CD14-positive monocyte (primary cell): ENCODE measurements at places on chromosomes 12 and 14.

GRCh38 chr12:124077701-124078100 lies 104.7 kb downstream of the ZNF664 start:
- H3K4me3 ChIP-seq = no peak overlapping the region
- H3K4me1 ChIP-seq = no peaks in the 10 kb centered on the region
- no peak for DNase-seq

- H3K4me1 ChIP-seq = no peaks in the 10 kb centered on the region
- DNase-seq = no peak
- no peaks in the 10 kb centered on the region for H3K27me3 ChIP-seq
- H3K27ac ChIP-seq = no peak overlapping the region
- no peaks in the 10 kb centered on the region for H3K36me3 ChIP-seq
- H3K4me3 ChIP-seq = no peak overlapping the region
Measured at GRCh38 chr12:119229837-119230236, 51.1 kb downstream of the HSPB8 start.

DNA sequence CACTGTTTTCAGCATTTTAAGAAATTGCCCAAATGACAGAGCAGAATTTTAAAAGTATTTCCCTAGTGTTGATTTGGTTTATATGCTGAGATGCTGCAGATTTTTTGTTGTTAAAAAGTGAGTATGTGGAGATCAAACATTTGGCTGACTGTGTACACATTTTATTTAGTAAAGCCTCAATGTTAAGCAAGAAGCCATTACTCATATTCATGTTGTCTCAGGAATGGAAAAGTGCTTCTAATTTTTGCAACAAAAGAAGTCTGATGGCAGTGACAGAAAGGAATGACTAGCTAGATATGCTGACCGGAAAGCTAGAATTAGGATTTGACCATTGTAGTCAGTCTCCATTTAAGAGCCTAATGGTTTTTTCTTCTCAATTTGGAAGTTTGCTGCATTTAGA lies 22.5 kb downstream of the SLC38A6 start:
- H3K27ac ChIP-seq = no peak overlapping the region
- no peak overlapping the region for H3K4me3 ChIP-seq
- no peaks in the 10 kb centered on the region for H3K4me1 ChIP-seq

GRCh38 chr14:22623047-22623446 lies 21.1 kb downstream of the OR6J1 start:
- H3K27ac ChIP-seq = no peak overlapping the region
- no peaks in the 10 kb centered on the region for H3K4me1 ChIP-seq
- DNase-seq = no peak
- peaks cover 2% of the 10 kb centered on the region for H3K27me3 ChIP-seq
- no peak overlapping the region for H3K4me3 ChIP-seq
- no peaks in the 10 kb centered on the region for H3K36me3 ChIP-seq

GRCh38 chr12:115351514-115352077 lies 667.6 kb upstream of the TBX3 start:
- no peaks in the 10 kb centered on the region for H3K36me3 ChIP-seq
- no peak overlapping the region for H3K27ac ChIP-seq
- DNase-seq = no peak
